ENCODE measurements at places on chromosomes 13 and 19.

GRCh38 chr13:28530729-28531076, 35.8 kb upstream of the FLT1 start:
- DNase-seq: no peak

DNA sequence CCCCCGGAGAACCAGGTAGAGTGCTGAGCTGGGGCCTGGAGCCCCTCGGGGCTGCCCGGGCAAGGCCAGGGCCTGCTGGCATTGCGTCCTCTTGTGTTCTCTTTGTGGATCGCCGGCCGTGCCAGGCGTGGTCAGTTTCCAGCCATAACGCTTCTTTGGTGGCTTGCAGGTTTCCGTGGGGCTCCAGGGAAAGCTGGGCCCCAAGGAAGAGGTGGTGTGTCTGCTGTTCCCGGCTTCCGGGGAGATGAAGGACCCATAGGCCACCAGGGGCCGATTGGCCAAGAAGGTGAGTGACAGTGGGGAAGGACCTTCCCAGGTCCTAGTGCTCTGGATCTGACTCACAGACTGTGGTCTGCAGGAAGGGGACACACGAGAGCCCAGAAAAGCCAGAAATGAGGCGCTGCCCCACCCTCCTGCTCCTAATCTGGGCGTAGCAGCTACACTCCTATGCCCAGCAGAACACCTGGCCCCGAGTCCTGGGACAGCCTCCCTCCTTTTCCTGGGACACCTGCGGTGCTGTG, 57.5 kb downstream of the RAB20 start:
- DNase-seq: no peak

DNA sequence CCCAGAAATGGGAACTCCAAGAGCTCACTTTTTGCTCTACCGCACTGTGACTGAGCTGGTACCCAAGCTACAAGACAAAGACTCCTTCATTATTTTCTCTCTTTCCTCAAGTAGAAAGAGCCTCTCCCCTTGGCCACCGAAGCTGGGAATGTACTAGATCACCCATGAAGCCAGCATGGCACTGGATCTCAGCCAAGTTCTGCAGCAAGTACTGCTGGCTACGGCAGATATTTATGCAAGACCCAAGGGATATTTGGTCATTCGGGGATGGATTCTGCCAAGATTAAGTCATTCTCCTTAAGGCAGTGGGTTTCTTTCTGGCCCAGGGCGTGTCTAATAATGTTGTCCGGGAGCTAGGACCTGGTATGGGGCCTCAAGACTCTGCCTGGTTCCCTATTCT, 633.5 kb downstream of the SLITRK1 start:
- no peak for DNase-seq

- no peak for DNase-seq
These were observed 625.3 kb upstream of the PRR20A start for GRCh38 chr13:56515441-56515840.

GRCh38 chr19:1841209-1841924, 6.9 kb downstream of the REXO1 start:
- DNase-seq: no peak

- DNase-seq: peak; percentile 88
These were observed 20.0 kb downstream of the TICAM1 start for GRCh38 chr19:4811328-4812131.

DNA sequence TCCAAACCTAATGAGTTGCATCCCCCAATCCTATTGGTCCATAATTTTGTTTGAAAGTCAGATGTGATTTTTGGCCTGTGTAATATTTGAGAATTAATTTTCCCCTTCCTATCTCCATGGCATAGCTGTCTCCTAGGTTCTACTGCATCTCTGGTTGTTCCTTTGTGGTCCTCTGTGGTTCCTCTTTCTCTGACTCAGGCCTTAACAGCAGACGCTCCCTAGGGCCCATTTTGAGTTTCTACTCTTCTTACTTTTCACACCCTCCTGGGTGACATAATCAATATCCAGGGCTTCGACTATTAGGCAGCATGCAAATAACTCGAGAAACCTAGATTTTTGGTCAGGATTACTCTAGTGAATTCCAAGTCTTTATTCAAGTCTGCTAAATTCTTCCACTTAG, 160.7 kb downstream of the RFC3 start:
- DNase-seq: no peak

DNA sequence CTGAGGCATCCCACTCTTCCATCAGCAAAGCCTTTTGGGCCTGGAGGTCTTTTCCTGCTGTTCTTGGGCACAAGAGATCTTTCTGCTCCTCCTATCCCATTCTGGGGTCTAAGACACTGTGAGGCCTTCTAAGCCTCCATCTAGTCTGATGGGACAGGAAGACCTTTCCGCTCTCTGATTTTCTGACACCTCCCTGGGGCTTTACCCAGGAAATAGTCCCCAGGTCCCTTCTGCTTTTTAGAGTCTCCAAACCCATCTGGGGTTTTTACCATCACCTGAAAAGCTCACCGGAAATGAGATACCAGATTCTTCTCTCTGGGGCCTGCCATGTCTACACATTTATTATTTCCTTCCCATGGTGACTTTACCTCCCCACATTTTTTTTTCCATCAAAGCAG, 21.1 kb downstream of the CLEC17A start:
- no peak for DNase-seq

- DNase-seq: no peak
These were observed 79.9 kb upstream of the RAP2A start for GRCh38 chr13:97353927-97354675.

- no peak for DNase-seq
These were observed 6.7 kb downstream of the SHFL start for GRCh38 chr19:10092648-10093294.

- DNase-seq: no peak
These were observed 10.8 kb downstream of the PLPPR3 start for GRCh38 chr19:810883-811489.

DNA sequence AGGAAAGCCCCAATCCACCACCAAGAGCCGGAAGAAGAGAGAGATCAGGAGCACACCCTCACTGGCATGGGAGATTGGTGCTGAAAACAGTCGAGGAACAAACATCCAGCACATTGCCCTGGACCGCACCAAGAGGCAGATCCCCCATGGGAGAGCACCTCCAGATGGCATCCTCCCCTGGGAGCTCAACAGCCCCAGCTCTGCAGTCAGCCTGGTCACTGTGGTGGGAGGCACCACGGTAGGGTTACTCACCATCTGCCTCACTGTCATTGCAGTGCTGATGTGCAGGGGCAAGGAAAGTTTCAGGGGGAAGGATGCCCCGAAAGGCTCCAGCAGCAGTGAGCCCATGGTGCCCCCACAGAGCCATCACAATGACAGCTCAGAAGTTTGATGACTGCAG, 110.2 kb downstream of the STOML3 start:
- DNase-seq: no peak

- no peak for DNase-seq
These were observed 141.0 kb downstream of the RAP2A start for GRCh38 chr13:97574926-97575325.

GRCh38 chr19:46630586-46631205, 5.3 kb downstream of the GNG8 start:
- DNase-seq: no peak

DNA sequence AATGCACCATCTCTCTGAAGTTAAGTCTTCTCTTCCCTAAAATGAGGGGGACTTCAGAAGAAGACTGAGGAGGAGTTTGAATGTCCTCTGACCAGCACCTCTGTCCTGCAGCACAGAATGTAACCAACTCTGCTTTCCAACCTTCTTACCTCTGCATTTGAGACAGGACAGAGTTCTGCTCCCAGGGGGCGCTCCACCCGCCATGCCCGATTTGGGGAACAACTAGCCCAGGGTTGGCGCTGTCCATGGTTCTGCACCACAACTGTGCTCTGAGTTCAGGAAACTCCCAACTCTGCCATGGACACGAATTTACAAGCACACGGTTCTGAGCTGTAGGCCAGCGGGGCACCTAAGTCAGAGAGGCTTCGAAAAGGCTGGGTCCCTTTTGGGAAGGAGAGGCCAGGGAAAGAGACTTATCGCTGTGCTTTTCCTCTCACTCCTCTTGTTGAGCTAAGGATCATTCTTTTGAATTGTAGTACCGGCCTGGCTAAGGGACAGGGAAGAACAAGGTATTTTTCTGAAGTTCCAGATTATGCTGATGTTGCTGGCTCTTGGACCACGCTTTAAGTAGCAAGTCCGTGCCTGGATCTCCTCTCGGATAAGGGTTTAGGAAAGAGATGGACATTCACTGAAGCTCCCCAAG, 22.2 kb downstream of the SIGLEC5 start:
- peak; percentile 46 for DNase-seq

GRCh38 chr19:2923510-2923909, 21.3 kb downstream of the ZNF77 start:
- DNase-seq: no peak

- DNase-seq: no peak
These were observed 10.0 kb downstream of the SLC5A5 start for GRCh38 chr19:17881701-17882100.

GRCh38 chr19:44810234-44811121, 1.6 kb downstream of the BCAM start:
- no peak for DNase-seq

Measured in natural killer cell (primary cell).